Stimulated activated CD8-positive, alpha-beta memory T cell treated with anti-CD3 and anti-CD28 coated beads, Interleukin-4, amount 100 ng/mL, for 4 hours (primary cell): ENCODE measurements at places on chromosomes 3 and 15.

DNA sequence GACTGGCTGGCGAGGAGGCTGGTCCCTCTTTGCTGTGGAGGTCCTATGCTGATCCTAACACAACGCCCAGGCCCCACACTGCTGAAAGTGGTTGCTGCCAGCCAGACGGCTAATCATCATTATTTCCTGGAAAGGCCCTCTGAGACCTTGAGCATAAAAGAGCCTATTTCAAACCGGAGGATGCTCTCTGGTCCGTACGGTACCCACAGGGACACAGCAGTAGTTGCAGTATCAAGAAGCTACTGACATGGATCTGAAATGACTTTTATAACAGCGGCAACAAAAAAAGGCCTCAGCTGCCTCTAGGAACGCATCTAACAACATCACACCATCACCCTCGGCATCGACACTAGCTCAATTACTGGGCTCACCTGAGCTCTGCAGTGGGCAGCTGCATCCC lies 59.1 kb upstream of the FOXB1 start:
- no peak for DNase-seq

DNA sequence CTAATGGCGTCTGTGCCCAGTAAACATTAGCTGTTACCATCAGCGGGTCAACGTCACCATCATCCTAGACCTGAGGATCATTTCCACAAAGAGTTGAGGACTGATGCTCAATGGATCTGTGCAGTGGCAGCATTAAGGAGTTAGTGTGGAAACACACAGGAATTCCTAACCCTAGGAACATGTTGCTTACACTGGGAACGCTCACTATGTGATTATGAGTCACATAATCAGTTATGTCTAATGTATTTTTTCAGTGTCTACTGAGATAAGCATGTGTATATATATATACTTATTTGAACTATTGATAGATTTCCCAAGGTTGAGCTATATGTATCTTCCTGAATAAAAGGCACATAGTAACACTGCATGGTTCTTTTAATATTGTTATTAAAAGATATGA lies 19.0 kb downstream of the ARNT2 start:
- no peak for DNase-seq

GRCh38 chr3:75781079-75781745 lies 4.1 kb downstream of the ZNF717 start:
- DNase-seq = no peak

GRCh38 chr3:153052096-153052460 lies 109.9 kb upstream of the RAP2B start:
- DNase-seq = no peak

DNA sequence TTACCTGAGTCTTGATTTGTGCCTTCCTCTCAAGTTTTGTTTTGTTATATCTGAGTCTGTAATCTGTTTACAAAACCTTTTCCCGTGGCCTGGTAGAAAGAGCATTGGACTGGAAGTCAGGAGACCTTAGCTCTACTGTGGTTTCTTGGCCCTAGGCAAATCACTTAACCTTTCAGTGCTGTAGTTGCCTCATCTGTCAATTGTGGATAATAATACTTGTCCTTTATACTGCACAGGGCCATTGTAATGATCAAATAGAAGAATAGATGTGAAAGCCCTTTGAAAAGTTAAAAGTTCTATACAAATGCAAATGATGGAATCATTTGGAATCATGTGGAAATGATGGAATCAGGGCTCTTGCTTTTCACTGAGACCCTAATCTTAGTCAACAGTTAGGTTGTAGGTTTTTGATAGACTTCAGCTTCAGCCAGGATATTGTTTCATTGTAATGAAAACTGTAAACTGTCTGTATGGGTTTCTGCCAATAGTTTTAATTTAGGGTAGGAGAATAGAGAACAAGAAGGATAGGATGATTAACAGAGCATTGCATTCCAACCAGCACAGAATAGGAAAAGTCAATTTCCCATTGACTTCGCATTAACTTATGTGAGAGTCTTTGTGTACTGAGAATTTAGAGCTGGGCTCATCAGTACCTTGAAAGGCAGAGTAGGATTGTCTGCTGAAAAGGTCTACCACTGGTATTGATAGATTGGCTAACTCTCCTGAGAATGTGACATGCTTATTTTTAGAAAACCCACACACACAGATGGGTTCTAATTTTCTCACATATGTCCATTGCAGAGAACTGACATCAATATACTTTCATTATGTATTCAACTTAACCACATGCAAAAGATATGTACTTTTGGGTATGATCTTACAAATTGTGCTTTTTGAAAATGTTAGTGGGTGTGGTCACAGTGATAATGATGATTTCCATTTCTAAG lies 21.8 kb downstream of the MAP2K5 start:
- DNase-seq = no peak

DNA sequence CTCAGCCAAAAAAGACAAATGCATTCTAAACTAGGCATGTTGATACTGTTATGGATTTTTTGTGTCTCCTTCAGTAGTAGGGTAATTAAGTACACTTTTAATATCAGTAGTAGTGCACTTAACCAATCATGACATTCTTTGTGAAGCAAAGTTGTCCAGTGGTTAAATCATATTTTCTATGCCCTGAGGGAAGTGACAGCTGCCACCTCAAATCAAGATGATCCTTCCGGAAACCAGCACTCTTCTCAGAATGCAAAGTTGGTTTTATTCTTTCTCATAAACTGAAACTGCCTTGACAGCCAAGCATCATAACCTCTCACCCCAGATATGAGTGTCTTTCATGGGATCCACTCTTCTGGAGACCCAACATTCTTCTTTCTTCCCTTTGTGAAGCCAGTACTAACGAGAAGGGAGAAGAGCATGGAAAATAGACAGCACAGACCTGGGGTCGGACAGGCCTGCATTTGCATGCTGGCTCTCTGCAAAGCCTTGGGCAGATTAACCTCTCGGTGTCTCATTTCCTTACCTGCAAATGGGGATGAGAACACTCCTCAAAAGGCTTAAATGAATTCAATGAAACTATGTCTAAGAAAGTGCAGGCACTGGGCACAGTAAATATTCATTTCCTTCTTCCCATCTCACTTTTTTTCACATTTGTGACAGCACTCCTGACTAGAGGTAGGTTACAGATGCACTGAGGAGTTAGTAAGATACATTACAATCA lies 13.2 kb downstream of the AAGAB start:
- DNase-seq = no peak

DNA sequence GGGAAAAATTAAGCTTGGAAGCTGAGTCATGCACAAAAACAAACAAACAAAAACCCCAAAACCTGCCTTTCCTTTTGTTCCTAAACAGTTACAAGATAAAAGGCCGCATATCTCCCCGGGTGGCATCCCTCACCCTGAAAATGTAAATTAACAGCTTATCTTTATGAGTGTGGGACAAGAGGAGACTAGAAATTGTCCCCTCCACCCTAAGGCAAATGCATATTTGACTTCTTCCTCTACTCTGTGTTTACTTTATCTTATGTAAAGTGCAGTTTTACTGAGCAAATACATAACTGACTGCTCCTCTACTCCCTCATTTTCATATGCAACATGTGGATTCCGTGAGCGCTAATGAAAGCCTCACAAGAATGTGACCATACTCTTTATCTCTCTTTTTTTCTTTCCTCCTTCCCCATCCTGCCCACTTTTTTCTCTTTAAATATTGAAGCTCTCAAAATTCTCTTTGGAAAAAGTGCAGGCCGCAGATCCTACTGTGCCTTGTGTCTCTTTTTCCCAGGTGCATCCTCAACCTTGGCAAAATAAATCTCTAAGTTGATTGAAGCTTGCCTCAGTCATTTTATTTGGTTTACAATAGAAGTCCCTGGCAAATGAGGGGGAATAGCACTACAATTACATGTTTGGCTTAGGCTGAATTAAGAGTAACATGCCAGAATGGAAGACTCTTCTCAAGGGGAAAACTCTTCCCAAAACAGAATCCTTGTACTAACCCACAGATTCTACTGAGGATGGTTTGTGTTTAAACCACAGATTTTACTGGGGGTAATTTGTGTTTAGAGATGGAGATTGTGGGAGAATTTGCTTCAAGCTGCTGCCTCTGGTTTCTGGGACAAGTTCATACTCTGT lies 72.7 kb upstream of the WDR72 start:
- DNase-seq = no peak

DNA sequence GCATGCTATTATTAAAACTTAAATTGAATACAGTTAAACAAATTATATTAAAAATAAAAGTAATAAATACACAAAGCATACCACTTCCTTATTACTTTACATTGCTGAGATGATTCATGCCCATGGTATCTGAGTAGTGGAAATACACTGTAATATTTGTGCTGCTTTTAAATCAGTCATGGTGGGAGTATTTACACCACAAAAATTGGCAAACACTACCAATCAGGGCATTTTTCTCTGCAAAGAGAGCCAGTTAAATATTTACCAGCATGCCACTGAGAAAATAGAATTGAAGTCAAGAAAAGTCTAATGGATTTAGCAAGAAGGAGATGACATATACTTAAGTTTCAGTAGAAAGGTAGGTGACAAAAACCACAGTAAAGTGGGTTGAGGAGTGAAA lies 19.6 kb downstream of the PPARG start:
- DNase-seq = no peak

- no peak for DNase-seq
Observed at GRCh38 chr3:184946917-184947316, 135.0 kb downstream of the VPS8 start.
